GM20000 (cell line): ENCODE measurements at places on chromosomes 1 and 21.

DNA sequence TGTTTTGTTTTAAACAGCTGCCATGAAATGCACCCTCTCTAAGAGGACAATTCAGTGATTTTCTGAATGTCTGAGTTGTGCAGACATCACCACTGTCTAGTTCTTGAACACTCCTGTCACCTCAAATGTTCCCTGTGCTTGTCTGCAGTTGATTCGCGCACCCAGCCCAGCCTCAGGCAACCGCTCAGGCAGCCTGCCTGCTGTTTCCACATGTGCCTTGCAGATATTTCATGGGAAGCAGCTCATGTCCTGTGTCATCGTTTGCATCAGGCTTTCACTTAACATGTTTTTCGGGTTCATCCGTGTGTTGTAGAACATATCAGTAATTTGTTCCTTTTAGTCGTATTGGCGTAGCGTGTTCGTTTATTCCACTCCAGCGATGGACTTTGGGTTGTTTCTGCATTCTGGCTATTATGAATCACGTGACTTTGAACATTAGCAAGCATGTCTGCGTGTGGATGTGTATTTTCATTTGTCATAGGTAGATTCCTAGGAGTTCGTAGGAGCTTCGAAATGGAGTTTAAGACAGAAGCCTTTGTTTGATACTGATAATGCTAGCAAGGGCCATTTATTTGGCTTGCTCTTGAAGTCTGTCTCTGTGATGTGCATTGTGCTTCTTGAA is 12.1 kb downstream of the ADARB1 start:
- DNase-seq, result no peak

- DNase-seq, result peak; percentile 61
These were observed 580 bp downstream of the RBM34 start for GRCh38 chr1:235160383-235160956.

DNA sequence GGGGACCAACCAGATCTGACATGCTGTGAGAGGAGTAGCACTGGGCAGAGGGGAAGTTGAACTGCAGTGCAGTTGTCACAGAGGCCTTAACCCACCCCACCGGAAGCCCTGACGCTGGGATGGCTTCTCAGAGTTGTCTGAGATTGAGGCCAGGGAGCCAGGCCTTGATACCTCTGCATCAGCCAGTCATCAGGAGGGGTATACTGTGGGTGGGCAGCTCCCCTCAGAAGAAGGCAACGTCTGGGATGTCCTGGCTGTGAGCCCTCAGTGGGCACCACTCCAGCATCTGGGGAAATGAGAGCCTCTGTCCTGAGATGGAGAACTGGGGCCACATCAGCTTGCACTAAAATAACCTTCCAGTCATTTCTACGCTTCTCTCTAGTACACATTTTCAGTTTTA is 47.9 kb upstream of the BCAR3 start:
- DNase-seq, result no peak

GRCh38 chr1:2441746-2442145 is 29.4 kb upstream of the PEX10 start:
- DNase-seq, result no peak

- DNase-seq, result peak; percentile 75
These were observed 20.1 kb upstream of the COL16A1 start for GRCh38 chr1:31723828-31724359.

GRCh38 chr1:72434070-72434469 is 151.7 kb upstream of the NEGR1 start:
- DNase-seq, result no peak

- no peak for DNase-seq
These were observed 54.6 kb downstream of the PIK3CD start for GRCh38 chr1:9706178-9706577.

DNA sequence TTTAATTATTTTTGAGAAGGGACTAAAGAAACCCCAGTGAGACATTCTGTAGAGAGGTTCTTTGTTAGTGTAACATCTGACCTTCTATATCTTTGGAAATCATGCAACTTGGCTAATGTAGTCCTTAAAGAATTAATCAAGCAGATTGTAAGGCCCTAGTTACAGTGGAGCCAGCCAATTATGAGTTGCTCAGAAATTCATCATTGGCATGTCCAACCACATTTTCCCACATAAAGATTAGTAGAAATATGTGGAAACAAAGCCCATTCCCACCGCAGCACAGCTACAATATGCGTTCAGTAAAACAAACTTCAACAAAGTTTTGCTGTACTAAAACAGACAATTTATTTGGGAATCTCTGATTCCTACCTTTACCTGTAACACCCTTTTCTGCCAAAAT is 27.8 kb downstream of the WNT2B start:
- DNase-seq, result no peak
